IPS DF 6.9 (cell line): ENCODE measurements at places on chromosomes 6 and 20.

- DNase-seq = no peak
These were observed 45.6 kb upstream of the ANKEF1 start for GRCh38 chr20:9989066-9989724.

GRCh38 chr6:134937426-134937825, 12.5 kb downstream of the ALDH8A1 start:
- DNase-seq = no peak

DNA sequence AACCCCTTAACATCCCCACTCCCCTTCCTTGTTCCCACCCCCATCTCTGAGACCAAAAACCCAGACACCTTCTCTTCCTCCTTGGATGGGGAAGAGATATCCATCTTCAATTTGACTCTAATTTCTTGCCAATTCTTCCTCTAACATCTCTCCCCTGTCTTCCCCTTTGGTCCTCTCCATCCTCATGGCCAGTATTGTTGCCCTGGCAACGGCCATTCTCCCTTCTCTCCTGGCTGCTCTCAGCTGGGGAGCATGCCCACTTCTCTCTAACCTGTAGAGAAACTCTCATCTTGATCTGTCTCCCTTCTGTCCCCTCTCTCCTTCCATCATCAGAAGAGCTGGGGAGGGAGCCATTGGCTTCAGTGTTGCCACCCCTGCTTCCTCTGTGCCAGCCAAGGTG, 86.7 kb downstream of the SRC start:
- no peak for DNase-seq

- DNase-seq = no peak
These were observed 50.5 kb upstream of the THEMIS start for GRCh38 chr6:127951172-127951917.

GRCh38 chr6:121105461-121105860, 228.8 kb downstream of the TBC1D32 start:
- no peak for DNase-seq

DNA sequence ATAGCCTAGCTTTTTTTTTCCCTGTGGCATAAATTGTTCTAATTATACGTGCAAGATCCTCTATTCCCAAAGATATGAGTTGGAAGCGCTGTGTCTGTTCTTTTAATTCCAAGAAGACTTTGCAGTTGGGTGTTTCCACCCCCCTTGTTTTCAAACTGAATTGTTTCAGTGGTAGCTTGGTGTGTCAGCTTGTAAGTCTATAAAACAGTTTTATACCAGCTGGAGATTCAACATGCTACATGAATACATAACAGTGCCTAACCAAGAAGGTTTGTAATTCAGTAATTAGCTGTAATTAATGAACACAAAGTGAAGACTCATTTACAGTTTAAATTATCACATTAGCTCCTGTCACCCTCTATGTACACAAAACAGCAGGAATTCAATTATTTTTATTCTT, 154.0 kb downstream of the ZNF217 start:
- no peak for DNase-seq

GRCh38 chr6:71114986-71115385, 158.1 kb upstream of the B3GAT2 start:
- DNase-seq = no peak

- DNase-seq = no peak
These were observed 7.3 kb upstream of the FLRT3 start for GRCh38 chr20:14344746-14345145.

DNA sequence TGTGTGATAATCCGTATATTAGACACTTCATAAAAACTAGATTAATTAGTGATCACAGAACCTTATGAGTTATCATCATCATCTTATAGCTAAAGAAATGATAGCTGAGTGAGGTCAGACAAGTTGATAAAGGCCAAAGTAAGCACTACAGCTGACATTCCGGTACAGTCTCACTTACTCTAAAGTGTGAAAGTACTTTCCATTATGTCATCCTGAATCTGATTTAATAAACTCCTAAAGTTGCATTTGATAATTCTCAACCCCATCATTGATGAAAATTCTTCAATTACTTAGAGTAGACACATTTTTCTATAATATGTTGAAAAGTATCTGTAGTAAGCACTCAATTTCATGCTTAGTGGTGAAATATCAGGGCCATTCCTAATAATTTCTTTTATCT, 385.2 kb upstream of the CHD6 start:
- no peak for DNase-seq

DNA sequence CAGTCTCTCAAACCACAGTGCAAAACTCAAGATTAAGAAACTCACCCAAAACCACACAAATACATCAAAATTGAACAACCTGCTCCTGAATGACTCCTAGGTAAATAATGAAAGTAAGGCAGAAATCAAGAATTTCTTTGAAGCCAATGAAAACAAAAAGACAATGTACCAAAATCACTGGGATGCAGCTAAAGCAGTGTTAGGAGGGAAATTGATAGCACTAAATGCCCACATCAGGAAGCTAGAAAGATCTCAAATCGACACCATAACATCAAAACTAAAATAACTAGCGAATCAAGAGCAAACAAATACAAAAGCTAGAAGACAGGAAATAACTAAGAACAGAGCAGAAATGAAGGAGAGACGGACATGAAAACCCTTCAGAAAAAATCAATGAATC, 70.5 kb downstream of the TBC1D32 start:
- DNase-seq = no peak
